Activated naive CD4-positive, alpha-beta T cell treated with anti-CD3 and anti-CD28 coated beads for 36 hours (primary cell): ENCODE measurements at places on chromosomes 12 and 14. TPM values are rescaled to one million over a fixed set of nuclear protein-coding genes. Genes with fewer than 3 reads are reported as not detected.

- H3K36me3 ChIP-seq: no peaks in the 10 kb centered on the region
- H3K27ac ChIP-seq: no peak overlapping the region
- no peak overlapping the region for H3K4me3 ChIP-seq
- no peaks in the 10 kb centered on the region for H3K27me3 ChIP-seq
- DNase-seq: no peak
Observed at GRCh38 chr12:52127683-52128450, 48.4 kb downstream of the SMIM41 start.

DNA sequence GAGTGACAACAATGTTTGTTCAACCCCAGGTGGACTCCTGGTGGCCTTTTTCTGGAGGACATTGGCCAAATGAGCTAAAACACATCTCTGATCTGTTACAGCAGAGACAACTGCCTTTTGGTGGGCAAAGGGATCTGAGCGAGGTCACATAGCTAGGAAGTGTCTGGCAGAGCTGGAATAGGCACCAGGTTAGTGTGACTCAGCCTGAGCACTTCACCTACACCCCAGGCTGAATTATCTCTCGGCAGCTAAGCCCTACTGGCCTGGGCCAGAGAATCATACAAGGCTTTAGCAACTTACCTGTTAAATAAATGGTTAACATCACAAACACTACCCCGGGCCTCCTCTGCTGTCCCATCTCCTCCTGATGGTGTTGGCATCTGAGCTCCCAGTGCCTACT lies 50.2 kb upstream of the HSPB8 start:
- H3K4me3 ChIP-seq: no peak overlapping the region
- H3K27me3 ChIP-seq: peaks cover 3% of the 10 kb centered on the region
- no peak overlapping the region for H3K27ac ChIP-seq
- DNase-seq: no peak
- no peaks in the 10 kb centered on the region for H3K36me3 ChIP-seq
- H3K4me1 ChIP-seq: no peaks in the 10 kb centered on the region

DDX24 gene
- total RNA-seq: 190 TPM

- no peaks in the 10 kb centered on the region for H3K4me1 ChIP-seq
- no peak overlapping the region for H3K27ac ChIP-seq
- DNase-seq: no peak
- no peaks in the 10 kb centered on the region for H3K36me3 ChIP-seq
- H3K27me3 ChIP-seq: peaks cover 38% of the 10 kb centered on the region
Observed at GRCh38 chr12:32400114-32400672, 835 bp downstream of the FGD4 start.

GRCh38 chr12:103901518-103902173 lies 28.6 kb upstream of the HSP90B1 start:
- peak overlapping the region; percentile 41 for H3K27ac ChIP-seq
- peak overlapping the region; percentile 49 for H3K4me3 ChIP-seq
- H3K36me3 ChIP-seq: no peaks in the 10 kb centered on the region
- H3K4me1 ChIP-seq: peaks cover 58% of the 10 kb centered on the region
- no peaks in the 10 kb centered on the region for H3K27me3 ChIP-seq

- no peaks in the 10 kb centered on the region for H3K36me3 ChIP-seq
- no peaks in the 10 kb centered on the region for H3K27me3 ChIP-seq
- H3K4me1 ChIP-seq: peaks cover 6% of the 10 kb centered on the region
- H3K4me3 ChIP-seq: no peak overlapping the region
- DNase-seq: no peak
Observed at GRCh38 chr14:39615352-39615751, 183.1 kb upstream of the FBXO33 start.

GRCh38 chr14:77059276-77059915 lies 30.9 kb upstream of the IRF2BPL start:
- H3K27me3 ChIP-seq: no peaks in the 10 kb centered on the region
- no peak overlapping the region for H3K4me3 ChIP-seq
- peaks cover 5% of the 10 kb centered on the region for H3K4me1 ChIP-seq
- H3K36me3 ChIP-seq: peaks cover 4% of the 10 kb centered on the region
- no peak overlapping the region for H3K27ac ChIP-seq
- DNase-seq: peak; percentile 37

GRCh38 chr14:78028471-78028870 lies 141.7 kb upstream of the NRXN3 start:
- peaks cover 15% of the 10 kb centered on the region for H3K27me3 ChIP-seq
- no peaks in the 10 kb centered on the region for H3K36me3 ChIP-seq
- DNase-seq: no peak
- no peaks in the 10 kb centered on the region for H3K4me1 ChIP-seq
- H3K4me3 ChIP-seq: no peak overlapping the region

RNF41 gene
- total RNA-seq: 26.0 TPM

CCDC38 gene
- 0.49 TPM for total RNA-seq

DNA sequence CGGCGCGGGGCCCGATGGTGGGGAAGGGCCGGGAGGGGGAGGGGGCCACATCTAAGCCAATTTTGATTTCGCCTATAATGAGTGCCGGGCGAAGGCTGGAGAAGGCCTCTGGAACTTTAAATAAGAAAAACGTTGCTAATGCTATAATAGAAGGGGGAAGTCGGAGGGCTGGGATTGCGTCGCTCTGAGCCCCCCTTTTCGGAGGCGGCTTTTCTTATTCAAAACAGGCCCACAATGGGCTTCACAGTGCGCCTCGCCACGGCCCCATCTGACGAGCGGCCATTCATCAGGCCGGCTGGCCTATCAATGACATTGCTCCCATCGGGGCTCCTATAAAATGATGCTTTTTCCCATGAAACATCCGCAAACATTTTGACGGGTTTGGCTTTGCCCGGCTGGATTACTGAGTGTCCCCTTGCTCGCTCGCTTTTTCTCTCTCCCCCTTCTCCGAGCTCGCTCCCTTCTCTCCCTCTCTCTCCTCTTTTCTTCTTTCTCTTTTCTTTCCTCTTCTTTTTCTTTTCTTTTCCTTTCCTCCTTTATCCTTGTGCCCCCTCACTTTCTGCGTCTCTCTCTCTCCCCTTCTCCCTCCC lies at the start of gene RFX4:
TSS of gene RFX4 (plus strand) at position 364 of the 590 bp plus-strand sequence. CDS start 317 bp downstream, outside the sequence.
- no peaks in the 10 kb centered on the region for H3K36me3 ChIP-seq
- H3K27ac ChIP-seq: no peak within 1 kb of the TSS
- peak within 1 kb of the TSS; percentile 48 for H3K4me3 ChIP-seq
- peaks cover 77% of the 10 kb centered on the region for H3K27me3 ChIP-seq
- DNase-seq: no peak

PLCZ1 gene
- not detected for total RNA-seq

DNA sequence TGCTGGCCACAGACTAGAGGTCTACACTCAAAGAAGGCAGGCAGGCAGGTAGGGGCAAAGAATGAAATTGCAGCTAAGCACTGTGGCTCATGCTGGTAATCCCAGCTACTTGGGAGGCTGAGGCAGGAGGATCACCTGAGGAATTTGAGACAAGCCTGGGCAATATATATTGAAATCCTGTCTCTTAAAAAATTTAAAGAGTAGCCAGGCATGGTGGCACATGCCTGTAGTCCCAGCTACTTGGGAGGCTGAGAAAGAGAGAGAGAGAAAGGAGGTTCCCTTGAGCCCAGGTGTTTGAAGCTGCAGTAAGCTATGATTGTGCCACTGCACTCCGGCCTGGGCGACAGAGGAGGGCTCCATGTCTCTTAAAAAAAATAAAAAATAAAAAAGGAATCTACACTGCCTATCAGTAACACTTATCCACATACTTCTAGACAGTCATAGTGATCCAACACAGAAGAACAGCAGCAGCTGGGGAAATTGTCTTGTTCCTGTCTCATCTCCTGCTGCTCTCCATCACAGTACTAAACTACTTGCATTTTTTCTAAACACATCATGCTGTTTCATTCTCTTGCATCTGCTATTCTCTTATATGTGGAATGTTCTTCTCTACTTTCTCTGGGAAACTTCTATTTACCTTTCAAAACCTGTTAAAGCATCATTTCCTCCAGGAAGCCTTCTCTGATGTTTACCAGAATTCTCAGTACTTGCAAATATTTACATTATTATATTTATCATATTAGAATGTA lies 57.2 kb downstream of the ATF7 start:
- H3K27ac ChIP-seq: no peak overlapping the region
- peaks cover 57% of the 10 kb centered on the region for H3K4me1 ChIP-seq
- no peak for DNase-seq
- H3K36me3 ChIP-seq: peaks cover 5% of the 10 kb centered on the region

DNA sequence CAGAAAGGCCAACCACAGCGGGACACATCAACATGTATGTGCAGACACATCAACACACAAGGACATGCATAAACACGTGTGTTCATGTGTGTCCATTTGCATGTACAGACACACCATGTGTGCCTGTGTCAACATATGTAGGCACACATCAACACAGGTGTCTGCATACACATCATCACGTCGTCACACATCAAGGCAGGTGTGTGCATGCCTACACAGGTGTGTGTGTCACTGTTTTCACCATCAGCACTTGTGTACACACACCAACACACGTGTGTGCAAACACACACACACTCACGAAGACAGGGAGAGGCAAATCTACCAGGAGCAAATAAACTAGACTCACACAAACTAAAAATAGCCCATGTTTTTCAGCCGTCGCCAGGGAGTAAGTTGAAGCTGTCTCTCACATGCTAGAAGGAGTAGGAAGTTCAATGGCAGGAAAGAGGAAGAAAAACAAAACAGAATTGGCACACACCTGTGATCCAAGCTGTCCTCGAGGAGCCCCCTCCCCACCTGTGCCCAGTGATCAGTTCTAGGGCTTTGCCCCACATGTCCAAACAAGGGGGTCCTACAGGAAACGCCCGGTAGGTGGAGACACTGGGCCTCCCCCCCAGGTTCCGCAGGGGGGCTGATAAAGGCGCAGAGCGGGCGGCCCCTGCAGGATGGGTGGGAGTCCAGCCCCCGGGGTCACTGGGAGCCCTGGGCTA lies 7.4 kb downstream of the SCARB1 start:
- no peaks in the 10 kb centered on the region for H3K27me3 ChIP-seq
- no peak for DNase-seq
- H3K4me1 ChIP-seq: peaks cover 3% of the 10 kb centered on the region
- H3K4me3 ChIP-seq: no peak overlapping the region
- H3K36me3 ChIP-seq: peaks cover 4% of the 10 kb centered on the region
- H3K27ac ChIP-seq: no peak overlapping the region

AMHR2 gene
- not detected for total RNA-seq

KCNK13 gene
- not detected for total RNA-seq

- no peak overlapping the region for H3K4me3 ChIP-seq
- no peak for DNase-seq
Observed at GRCh38 chr12:9198012-9198411, 10.2 kb downstream of the PZP start.

ATL1 gene
- total RNA-seq: not detected

ADSS1 gene
- total RNA-seq: 5.1 TPM

AMIGO2 gene
- 19.6 TPM for total RNA-seq

DNA sequence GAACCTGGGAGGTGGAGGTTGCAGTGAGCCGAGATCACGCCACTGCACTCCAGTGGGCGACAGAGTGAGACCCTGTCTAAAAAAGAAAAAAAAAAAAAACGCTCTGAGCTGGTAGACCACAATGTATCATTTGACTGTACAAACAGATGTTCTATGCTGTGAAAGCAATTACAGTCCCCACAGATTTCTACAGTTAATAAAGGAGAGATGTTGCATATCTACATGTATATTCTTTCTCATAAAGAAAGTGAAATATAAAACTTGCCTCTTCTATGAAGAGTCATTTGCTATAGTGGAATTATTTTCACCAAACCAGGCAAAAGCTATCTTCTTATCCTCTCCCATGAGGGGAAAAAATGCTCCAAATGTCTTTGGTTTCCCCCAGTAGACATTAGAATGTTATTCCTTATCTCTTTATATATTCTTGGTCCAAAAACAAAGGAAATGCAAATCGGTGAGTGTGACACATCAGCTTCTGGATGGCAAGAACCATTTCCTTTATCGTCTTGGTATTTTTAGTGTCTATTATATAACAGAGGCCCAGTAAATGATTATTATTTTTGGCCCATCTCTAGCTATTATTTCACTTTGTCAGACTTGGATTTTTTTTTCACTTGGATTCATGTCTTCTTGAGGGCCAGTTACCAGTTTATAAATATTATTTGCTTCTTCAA lies 230.4 kb downstream of the SSPN start:
- H3K4me1 ChIP-seq: no peaks in the 10 kb centered on the region
- H3K27me3 ChIP-seq: no peaks in the 10 kb centered on the region
- DNase-seq: no peak
- H3K36me3 ChIP-seq: peaks cover 18% of the 10 kb centered on the region

- H3K4me3 ChIP-seq: no peak overlapping the region
- H3K27ac ChIP-seq: no peak overlapping the region
- no peak for DNase-seq
- no peaks in the 10 kb centered on the region for H3K27me3 ChIP-seq
Observed at GRCh38 chr12:33330940-33331339, 108.7 kb downstream of the SYT10 start.

GRCh38 chr12:94769047-94769420 lies 118.7 kb upstream of the TMCC3 start:
- peak; percentile 32 for DNase-seq
- H3K4me3 ChIP-seq: no peak overlapping the region

DNA sequence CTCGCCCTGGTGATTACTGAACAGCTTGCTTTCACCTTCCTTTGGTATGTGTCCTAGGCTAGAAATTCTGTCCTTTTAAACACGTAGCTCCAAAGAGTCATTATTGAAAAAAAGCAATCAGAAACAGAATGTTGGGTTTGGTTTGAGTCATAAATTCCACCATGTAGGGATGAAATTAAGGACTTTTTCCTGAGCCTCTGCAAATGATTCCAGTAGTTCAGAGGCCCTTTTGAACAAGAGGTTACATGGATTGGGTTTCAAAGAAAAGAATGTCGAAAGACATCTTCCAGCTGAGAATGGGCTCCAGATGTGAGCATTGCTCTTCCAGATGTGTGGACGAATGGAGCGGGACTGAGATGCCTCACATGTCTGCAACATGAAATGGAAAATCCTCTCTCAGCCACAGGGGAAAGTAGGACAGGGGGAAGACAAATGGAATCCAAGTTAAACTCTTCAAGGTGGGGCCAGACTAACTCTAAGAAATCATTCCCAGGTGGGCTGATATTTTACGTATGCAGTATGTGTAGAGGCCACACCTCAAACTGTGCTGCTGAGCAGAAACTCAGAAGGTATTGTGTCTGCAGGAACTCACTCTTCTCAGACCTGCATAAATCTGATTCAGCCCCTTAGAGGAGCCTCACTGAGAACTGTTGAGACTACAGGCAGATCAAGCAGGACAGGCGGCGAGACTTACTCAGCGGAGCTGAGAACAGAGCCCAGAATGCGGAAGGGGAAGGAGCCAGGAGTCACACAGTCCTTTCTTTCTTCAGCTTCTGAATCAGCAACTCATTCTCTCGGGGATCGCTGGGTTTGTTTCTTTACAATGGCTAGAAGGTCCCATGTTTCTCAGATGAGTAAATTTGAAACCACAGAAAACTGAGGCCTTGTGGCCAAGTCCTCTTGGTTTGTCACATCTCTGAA lies 23.3 kb upstream of the EMP1 start:
- H3K36me3 ChIP-seq: no peaks in the 10 kb centered on the region
- no peak overlapping the region for H3K27ac ChIP-seq
- no peaks in the 10 kb centered on the region for H3K27me3 ChIP-seq
- DNase-seq: peak; percentile 49
- H3K4me1 ChIP-seq: peaks cover 10% of the 10 kb centered on the region

GRCh38 chr14:33307691-33308251 lies 369.1 kb downstream of the NPAS3 start:
- H3K36me3 ChIP-seq: no peaks in the 10 kb centered on the region
- DNase-seq: no peak
- H3K27me3 ChIP-seq: no peaks in the 10 kb centered on the region
- no peaks in the 10 kb centered on the region for H3K4me1 ChIP-seq
- no peak overlapping the region for H3K4me3 ChIP-seq

PTCSC3 gene
- total RNA-seq: not detected

GRCh38 chr12:131628023-131628740 lies 82.7 kb upstream of the SFSWAP start:
- H3K4me1 ChIP-seq: peaks cover 3% of the 10 kb centered on the region
- no peaks in the 10 kb centered on the region for H3K27me3 ChIP-seq
- DNase-seq: no peak
- no peak overlapping the region for H3K27ac ChIP-seq
- H3K36me3 ChIP-seq: no peaks in the 10 kb centered on the region

SLC35E3 gene
- 2.8 TPM for total RNA-seq

IL26 gene
- 0.33 TPM for total RNA-seq
